Memory B cell (primary cell): ENCODE measurements at places on chromosomes 2 and 18.

DNA sequence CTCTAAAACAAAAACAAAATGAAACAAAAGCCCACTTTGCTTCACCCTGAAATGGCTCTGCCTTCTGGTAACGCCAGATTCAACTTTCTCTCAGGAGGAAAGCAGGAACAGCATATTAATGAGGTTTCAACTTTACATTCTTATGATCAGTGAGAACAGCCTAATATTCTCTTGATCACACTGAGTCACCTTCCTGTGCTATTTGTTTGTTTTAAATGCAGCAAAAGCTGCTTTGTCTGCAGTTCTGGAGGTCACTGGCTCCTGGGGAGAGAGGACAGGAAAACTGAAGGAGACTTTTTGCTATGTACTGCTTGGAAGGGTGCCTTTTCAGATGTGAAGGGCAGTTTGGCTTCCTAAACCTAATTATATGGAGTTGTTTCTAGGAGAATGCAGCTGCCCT lies 48.1 kb downstream of the MAIP1 start:
- no peak for DNase-seq

DNA sequence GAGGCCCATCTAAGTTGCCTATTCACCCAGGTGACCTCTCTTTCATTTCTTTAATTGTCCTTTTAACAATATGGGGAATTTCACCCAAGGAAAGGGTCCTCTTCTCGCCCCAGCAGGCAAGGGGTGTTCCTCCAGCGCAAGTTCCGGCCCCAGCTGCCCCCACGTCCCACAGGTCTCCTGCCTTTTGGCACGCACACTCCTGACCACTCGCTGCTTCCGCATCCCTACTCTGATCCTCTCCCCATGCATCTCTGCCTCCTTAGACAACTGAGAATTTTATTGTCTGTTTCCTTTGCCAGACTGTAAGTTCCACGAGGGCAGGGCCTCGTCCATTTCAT lies 684 bp upstream of the ARPC2 start:
- DNase-seq: peak; percentile 18

GRCh38 chr18:69838620-69839411 lies 108.9 kb downstream of the CD226 start:
- no peak for DNase-seq

DNA sequence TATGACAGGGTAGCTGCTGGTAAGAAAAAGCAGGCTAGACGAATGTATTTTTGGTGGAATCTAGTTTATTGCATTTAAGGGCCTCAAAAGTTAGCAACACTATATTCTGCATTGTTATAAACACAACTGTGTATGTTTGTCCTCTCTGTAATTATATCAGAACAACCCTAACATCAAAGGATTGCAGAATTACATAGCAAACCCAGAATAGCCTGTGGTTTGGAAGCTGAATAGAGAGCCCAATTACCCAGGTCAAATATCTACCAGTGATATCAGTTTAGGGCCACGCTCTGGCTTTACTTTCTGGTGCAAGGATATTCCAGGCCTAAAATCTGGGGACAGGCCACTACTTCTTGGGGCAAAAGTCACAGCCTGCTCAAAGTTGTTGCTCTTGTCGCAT lies 25.1 kb upstream of the MRO start:
- DNase-seq: no peak

GRCh38 chr2:169050476-169051240 lies 18.7 kb upstream of the DHRS9 start:
- no peak for DNase-seq

DNA sequence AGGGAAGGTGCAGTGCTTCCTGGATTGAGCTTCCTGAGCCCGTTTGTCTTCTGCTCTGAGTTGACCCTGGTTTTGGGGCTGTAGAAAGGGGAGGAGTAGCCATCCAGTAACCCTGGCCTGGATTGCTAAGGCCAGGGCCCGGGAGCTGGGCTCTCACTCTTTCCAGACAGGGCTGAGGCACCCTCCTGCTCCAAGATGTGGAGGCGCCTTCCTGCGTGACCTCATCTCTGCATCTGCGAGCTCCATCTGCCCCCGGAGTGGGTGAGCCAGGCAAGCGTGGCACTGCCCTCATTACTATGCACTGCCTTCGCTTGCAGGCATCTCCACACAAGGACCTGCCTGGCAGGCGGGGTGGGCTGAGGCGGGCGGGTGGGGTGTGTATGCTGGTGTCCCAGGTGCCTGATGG lies 58.0 kb downstream of the RAB31 start:
- no peak for DNase-seq

DNA sequence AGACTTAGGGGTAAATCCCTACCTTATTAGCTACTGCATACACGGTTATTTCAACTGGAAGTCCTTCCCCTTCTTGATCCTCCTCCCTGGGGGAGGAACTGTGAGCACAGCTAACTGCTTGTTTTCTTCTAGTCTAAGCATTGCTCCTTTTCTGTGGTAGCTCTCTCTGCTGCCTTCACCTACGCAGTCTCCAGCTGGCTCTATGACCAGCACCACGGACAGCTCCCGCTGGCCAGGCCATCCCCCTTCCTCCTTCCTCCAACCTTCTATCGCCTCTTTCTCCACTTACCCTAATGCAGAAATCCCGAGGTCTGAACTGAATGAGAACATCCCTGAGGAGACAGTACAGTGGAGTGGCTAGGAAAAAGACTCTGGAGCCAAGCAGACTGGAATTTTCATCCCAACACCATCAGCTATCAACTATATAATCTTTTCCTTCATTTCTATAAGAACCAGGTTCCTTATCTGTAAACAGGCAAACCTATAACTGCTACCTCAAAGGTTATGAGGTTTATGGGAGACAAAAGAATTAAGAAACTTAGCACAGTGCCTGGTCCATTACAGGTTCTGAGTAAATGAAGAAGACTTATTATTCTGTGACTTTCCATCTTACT lies 4.7 kb upstream of the CFAP65 start:
- DNase-seq: no peak

GRCh38 chr2:23901966-23902846 lies 24.7 kb downstream of the ATAD2B start:
- DNase-seq: no peak

DNA sequence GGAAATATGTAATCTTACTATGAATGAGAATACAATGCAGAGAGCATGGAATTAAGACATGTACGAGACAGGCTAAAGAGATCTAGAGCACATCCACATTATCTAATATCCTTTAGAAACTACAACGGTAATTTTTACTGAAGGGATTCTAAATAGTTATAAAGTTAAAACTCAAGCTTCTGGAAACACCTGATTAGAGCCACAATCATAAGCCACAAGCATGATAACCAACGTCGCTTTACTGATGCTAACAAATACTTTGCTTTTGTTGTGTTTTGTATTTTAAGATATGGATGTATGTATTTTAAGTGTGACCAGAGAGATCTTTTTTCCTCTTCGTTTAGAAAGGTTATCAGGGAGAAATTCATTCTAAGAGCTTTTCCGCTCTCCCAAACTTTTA lies 44.0 kb upstream of the STK17B start:
- DNase-seq: no peak

DNA sequence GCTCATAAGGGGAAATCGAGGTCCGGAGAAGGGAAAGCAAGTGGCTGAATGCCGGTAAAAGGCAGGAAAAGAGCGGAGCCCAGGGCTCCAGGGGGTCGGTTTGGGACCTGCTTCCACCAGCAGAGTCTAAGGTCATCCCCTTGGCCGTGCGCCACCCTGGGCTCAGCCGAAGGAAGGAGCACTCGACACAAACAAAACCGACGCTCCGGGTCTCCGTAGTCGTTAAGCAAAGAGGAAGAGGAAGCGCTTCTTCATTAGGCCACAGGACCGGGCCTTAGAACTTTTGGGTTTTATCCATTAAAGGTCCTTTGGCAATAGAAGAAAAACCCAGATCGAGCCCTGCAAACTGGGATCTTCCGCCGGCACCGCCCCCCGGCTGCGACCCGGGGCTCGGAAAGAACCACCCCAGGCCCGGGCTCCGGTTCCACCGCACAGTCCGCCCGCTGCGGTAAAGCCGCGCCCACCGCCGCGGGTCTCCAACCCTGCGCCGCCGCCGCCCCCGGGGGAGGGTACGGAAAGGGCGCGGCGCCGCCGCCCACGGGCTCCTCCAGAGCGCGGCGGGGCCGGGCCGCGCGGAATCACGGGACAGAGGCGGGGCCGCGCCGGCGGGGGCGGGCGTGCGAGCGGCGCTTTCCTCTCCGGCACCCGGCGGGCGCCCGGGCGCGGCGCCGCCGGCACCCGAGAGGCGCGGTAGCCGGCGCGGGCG lies at the start of gene TTL:
Gene TTL (plus strand): TSS at position 629 of the 706 bp plus-strand sequence. CDS start 189 bp downstream, outside the sequence.
- peak; percentile 73 for DNase-seq

DNA sequence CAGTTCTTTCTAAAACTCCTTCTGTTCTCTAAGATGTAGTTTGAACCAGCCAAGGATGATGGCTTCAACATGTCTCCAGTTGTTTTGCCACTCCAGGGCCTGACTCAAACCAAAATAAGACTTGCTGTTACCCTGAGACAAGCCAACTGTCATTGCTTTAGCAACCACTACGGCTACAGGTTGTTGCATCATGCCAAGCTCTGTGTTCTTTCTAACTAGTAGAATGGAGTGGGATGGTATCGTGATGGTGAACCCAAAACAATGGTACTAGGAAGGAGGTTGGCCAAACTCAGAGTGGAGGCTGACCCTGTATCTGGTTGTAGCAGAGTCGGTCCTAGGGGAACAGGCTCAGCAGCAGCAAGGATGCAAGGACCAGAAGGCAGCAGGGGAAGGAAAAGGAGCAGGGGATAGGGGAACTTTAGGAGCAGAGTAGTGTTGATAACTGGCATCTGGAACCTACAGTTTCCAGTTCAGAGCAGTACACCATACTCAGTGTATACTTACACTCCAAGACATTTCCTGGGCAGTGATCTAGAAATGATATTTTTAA lies 51.6 kb downstream of the PDK1 start:
- DNase-seq: no peak

DNA sequence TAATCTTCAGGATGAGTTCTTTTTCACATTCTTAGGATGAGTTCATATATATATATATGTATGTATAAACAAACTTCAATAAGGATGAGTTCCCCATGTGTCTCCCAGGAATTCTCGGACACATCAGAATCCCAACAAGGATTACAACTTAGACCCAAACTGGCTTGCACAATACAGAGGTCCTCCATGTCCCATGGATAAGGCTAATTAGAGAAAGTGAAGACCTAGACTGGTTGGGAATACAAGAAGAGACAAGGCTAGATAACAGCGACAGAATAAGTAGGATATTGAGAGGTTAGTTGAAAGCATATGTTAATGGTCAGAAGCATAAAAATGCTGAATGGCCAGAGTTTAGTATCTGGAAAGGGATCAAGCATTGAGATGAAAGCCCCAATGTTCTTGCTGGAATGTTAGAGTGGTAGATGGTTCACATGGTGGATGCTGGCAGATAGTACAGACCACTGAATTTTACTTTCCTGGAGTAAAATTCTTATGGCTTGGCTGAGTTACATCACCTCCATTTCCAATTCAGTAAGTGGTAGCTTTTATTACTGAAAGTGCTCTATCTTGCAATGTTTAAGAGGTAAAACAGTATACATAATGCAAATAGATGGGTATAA lies 154.9 kb upstream of the EPHA4 start:
- DNase-seq: no peak

- no peak for DNase-seq
Measured at GRCh38 chr2:241909769-241910168, 40.2 kb downstream of the RTP5 start.

- DNase-seq: no peak
Measured at GRCh38 chr2:81872006-81872405, 1567.5 kb upstream of the LRRTM1 start.

DNA sequence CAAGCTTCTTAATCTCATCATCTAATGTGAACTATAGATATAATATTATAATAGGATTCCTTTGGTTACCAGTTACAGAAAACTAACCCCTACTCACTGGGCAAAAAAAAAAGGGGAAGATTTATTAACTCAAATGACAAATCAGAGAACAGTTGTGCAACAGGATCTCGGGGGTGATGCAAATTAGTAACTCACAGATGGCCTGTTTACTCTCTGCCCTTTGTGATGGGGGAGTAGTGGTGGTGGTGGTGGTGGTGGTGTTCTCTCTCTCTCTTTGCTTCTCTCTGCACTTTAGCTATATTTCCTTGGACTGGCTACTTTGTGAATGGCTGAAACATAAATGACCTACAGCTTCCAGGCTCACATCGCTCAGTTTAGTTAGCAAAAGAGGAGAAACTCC lies 59.0 kb downstream of the TMEM247 start:
- no peak for DNase-seq

DNA sequence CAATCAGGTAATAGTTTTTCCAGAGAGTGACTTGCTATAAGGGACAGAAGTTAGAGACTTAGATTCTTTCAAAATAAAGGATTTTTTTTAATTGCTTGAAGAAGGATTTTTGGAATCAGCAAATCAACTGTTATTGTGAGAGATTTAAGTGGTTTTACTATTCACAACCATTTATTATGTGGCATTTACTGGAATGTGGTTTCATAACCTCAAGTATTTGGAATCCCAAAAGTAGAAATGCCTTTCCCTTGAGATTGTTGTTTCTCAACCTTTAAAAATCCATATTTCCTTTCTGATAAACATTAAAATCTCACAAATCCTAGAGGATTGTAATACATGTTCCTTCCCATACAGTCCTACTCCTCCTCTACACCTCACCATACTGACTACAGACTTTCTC lies 5.0 kb downstream of the TANK start:
- DNase-seq: no peak

DNA sequence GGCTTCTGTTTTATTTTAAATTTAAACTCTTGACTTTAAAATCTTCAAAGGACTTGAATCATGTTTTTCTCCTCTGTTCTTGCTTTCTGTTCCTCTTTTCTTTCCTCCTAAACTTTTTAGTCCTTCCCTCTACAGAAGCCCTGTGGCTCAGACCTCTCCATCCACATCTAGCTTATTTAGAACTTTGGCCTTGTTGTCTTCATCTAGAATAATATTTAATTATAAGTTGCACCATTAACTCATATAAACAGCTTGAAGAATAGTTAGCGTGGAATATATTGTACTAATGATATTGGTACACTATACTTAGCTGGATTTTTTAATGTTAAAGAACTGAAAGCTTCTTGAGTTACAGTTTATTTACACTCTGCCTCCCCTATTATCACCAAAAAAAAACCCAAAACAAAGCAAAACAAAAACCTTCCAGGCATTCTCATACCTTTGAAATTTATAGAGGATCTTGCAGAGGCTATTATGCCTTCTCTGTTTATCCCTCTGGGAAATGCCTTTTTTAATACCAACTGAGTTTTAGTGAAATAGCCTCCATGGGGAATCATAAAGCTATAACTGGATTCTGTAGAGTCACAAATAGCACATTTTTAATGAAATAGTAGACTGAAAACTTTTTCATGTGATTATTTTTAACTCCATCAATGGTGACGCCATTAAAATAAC lies 9.2 kb upstream of the CCDC141 start:
- no peak for DNase-seq

DNA sequence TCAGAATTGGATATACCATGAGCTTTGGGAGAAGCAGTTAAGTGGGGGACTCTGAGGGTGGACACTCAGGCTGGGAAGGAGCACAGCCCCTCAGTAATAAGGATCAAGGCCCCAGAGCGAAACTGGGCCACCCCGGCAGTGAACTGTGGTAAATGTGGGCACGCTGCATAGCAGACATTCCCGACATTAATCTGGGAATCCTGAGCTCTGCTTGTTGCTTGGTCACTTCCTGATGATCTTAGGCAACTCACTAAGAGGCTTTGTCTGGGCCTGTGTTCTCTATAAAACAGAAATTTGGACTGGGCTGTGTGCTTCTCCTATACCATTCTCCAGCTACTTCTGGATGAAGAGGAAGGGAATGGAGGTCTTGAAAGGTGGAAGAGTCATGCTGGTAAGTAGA lies 4.8 kb downstream of the TGFBRAP1 start:
- no peak for DNase-seq
